ENCODE measurements at places on chromosomes 7 and 10.

GRCh38 chr10:84543948-84544347 lies 215.6 kb downstream of the CCSER2 start:
- DNase-seq, result no peak

DNA sequence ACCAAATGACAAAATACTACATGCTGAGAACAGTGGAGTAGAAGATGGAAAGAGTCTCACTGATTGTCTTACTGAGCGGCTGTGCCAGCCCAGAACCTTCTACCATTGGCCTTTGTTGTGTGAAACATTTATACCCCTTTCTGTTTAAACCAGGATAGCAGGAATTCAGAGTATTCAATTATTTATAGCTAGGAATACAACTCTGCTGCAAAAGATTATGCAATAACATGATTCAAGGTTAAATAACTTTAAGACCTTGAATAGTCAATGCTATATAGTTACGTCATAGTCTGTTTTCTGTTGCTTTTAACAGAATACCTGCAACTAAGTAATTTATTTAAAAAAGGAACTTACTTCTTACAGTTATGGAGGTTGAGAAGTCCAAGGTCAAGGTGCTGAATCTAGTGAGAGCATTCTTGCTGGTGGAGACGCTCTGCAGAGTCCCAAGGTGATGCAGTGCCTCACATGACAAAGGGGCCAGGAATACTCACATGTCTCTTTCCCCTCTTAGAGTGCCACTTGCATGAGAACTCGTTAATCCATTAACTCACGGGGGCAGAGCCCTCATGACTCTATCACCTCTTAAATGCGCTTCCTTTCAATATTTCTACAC lies 371.8 kb downstream of the MDFIC start:
- no peak for DNase-seq

GRCh38 chr10:110498982-110499795 lies 1.5 kb downstream of the DUSP5 start:
- DNase-seq, result peak; percentile 45

- no peak for DNase-seq
These were observed 208.5 kb downstream of the EBF3 start for GRCh38 chr10:129755621-129756020.

DNA sequence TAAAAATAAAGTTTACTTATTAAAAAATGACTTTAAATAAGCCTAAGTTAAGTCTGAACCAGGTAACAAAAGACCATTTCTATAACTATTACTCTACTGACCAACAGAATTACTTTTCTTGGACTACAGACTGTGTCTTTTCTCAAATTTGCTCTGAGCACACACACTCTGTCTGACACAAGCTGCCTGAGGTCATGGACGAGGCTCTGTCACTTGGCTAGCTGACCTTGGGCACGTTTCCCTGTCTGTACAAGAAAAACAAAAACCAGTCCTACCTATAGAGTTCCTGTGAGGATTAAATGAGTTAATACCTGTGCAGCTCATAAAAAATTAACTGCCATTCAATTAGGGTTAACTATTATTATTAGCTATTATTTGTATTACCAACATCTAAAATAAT lies 22.9 kb downstream of the ATE1 start:
- DNase-seq, result no peak

DNA sequence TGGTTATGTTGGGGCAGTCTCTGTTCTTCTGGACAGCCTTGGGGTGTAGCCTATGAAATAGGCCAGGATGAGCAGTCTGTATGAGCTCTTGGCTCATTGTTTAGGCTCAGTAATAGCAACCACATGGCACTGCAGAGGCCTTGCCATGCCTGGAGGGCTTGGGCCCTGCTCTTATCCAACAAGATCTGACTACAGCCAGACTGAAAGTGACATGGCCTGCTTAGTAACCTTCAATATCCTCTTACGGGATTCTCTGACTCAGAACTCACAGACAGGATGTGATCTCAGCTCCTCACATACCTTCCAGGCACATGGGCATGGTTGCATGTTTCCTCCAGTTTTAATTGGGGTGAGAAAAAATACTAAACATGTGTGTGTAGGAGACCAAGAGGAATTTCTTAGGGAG lies 289.3 kb downstream of the PTEN start:
- peak; percentile 18 for DNase-seq

- no peak for DNase-seq
These were observed 452.6 kb upstream of the ZMIZ1 start for GRCh38 chr10:78616125-78616695.

GRCh38 chr10:62506371-62506770 lies 132.2 kb downstream of the ZNF365 start:
- no peak for DNase-seq

DNA sequence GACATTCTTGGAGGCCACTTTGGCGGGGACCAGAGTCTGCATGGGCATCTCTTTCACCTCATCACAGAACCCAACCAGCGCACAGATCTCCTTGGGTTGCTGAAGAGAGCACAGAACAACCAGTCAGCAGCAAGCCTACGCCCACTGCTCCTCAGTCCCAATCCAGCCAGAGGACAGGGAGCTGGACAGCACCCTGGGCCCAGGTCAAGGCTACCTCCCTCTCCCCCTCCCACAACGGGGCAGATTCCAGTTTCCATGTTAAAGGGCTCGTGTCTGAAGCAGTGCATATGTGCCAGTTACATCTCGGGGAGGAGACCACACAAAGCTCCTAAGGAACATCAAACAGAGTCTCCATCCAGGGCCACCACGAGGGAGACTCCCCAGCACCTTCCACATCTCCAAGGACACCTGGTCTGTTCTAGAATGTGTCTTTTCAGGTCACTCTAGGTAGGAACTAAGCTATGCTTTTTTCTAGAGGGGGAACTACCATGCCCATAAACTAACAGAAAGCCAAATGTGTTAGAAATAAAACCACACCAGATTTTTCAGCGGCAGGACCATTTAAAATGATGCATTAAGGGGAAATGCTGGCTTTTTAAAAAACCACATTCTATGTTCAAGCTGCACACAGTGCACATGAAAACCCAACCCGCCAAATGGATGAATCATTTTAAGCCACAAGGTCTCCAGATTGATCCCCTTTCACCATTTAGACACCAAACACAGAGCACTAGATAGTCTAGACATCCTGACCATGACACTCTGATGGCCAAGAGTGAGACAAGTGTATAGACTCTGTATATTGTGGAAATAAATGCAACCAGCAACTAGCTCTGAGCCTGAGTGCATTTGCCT lies 28.9 kb downstream of the PSAP start:
- no peak for DNase-seq

DNA sequence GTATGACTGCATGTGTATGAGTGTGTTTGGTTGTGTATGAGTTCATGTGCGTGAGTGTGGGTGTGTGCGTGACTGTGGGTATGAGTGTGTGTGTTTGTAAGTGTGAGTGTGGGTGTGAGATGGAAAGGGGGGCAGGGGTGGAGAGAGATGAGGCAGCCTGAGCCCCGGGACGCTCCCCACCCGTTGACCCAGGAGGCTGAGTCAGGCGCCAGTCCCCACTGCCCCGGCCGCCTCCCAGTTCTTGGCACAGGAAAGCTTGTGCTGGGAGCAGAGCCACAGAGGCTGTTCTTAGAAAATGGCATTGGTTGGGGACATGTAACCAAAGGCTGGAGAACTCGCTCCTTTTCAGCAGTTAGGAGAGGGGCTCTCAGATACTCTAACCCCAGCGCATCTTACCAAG lies 27.8 kb upstream of the NUB1 start:
- no peak for DNase-seq

DNA sequence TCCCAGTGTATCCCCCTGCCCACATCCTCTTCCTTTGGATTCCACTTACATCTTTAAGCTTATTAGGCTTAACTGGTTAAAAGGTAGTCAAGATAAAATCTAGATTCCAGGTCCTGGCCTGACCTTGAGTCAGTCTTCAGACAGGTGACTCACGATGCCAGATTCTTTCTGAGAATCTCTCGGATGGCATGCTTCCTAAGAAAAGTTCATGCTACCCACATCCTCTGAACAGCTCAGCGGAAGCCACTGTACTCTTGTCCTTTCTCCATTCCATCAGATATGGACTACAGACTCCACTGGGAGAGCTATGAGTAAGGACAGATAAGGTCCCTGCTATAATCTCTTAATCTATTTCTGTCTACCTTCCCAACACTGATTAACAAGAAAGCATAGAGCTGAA lies 43.4 kb downstream of the DNMBP start:
- DNase-seq, result no peak

DNA sequence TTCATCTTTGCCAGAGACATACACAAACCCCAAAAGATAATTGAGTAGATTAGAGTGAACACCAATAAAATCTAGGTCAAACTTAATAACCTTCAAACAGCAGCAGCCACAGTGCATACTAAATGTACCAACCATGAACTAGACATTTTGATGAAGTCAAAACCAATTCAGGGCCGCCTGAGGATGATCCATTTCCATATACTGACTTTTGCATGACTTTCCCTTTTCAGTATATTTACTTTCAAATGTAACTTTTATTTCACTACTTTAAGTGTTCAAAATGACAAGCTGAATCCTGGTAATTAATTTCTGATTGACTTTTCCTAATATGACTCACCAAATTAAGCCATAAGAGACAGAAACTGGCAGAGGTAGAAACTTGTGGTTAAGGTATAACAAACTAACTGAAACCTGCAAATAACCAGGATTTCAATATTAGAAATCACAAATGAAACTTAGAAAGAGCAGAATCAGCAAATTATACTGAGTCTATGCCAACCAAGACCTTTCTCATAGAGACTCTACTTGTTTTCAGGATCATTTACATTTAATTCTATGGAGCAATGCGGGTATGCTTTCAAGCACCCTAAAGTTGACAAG lies 171.9 kb upstream of the LRRN3 start:
- no peak for DNase-seq

- DNase-seq, result no peak
These were observed 44.0 kb upstream of the ANK3 start for GRCh38 chr10:60433684-60434083.

DNA sequence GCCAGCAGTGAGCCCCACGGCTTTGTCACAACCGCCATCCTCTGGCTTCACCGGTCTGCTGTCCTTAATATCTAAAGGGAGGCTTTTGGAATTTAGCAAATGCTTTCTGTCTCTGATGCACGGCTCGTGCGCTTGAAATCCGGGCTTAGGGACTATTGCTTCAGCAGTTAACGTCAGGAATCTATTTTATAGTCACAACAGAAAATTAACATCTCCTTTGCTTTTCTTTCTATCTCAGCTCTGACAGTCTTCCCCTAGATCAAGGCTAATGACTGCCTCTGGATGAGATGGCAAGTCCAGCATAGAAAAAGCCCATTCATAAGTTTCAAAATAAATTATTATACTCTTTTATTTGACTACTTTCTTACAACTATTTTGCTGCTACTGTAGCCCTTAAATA lies 423.8 kb downstream of the GALNT17 start:
- no peak for DNase-seq

- no peak for DNase-seq
These were observed 64.1 kb downstream of the PHTF2 start for GRCh38 chr7:77862691-77863090.

GRCh38 chr7:14765731-14766130 lies 136.8 kb downstream of the DGKB start:
- DNase-seq, result no peak

DNA sequence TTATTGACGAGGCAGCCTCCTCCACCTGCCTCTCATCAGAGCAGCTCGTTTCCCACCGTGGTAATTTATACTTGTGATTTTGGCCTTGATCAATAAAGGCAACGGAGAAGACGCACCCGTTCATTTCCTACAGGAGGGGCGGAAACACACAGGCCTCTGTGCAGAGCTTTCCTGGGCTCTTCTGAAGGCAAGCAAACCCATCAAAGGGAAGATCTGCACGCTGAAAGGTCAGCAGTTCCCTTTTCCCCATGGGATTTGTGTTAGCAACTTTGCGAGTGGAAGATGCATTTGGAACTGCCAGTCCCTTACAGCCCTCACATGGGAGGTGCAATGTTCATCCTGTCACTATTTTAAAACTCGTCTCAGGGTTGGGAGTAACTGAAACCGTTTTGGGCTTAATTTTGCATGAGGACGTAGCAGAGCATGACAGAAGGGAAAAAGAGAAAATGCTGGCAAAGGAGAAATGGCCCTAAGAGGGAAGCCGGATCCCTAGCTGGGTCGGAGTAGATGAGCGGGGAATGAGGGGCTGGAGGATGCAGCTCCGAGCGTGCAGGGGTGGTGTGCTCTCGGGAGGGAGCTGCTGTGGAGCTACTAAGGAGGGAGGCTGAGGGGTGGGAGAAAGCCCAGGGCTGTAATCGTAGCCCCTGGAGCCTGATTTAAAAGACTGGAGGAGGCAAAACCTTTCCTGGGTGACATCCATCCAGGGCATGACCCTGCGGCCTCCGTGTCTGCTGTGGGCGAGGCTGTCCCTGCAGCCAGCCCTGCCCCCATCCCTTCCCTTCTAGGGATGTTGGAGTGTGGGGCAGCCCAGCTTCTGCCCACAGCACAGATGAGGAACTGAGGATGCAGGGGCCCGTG lies 111.1 kb upstream of the FAM20C start:
- DNase-seq, result peak; percentile 0

DNA sequence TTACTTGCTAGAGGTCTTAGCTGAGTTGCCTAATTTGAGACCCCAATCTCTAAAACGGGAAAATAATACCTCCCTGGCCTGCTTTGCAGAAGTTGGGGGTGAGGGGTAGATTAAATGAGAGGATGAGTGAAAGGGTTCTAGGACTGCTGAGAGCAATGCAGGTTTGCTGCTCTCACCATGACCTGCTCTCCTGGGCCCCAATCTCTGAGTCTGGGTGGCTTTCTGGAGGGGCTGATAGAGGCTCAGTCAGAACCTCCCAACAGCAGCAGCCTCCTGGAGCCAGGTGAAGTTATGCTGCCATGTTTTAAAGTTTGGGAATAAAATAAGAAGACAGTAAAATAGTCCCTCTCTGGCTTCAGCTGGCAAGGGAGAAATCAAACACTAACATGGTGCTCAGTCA lies 7.3 kb downstream of the UROS start:
- DNase-seq, result no peak

DNA sequence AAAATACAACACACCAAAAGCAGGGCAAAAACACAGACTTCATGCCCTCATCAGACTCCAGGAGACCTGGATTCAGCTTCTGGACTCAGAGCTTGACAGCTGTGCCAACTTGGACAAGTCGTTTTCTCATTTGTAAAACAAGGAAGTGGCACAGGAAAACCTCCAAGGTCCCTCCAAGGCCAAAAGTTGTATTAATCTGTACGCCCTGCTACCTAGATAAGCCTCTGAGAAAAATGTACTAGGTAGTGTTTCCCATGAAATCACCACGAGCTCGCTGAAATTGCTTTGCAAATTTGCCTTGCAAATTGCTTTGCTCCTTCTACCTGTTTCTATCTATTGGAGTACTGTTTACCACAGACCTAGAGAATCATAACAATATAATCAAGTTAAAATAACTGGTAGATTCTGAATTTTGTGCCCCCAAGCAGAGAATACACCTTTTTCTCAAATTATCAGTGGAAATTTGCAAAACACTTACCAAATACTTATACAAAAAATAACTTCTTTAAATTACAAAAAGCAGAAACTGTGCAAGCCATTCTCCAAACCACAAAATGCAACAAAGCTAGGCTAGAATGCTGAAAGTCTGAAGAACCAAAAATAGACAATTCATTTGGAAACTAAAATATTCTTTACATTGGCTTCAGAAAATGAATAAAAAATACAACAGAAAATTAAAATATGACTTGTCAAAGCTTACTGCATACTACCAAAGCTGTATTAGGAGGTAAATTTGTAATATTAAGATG lies 158.1 kb upstream of the CHST15 start:
- no peak for DNase-seq

Data from activated T-cell treated with anti-CD3 and anti-CD28 coated beads, Interleukin-2, amount 50 U/mL, for 1 hour (primary cell).